ENCODE measurements at places on chromosomes 7 and 10.

DNA sequence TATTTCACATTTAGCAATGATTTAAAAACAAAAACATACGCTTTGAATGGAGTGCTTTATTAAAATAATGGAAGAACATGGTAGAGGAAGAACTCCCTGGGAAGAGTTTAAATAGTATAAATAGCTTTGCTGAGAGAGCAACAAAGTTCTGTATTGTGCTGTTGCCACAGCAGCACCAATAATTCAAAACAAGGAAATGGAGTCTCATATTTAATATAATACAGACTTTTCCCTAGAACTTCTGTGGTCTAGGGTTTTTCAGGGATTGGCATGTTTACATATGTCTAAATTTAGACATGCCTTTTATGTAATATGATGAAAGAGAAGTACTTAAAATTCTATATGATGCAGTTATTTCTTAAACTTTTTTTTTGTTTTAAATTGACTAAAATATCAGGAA, 217.2 kb upstream of the HDAC9 start:
- DNase-seq, result no peak

DNA sequence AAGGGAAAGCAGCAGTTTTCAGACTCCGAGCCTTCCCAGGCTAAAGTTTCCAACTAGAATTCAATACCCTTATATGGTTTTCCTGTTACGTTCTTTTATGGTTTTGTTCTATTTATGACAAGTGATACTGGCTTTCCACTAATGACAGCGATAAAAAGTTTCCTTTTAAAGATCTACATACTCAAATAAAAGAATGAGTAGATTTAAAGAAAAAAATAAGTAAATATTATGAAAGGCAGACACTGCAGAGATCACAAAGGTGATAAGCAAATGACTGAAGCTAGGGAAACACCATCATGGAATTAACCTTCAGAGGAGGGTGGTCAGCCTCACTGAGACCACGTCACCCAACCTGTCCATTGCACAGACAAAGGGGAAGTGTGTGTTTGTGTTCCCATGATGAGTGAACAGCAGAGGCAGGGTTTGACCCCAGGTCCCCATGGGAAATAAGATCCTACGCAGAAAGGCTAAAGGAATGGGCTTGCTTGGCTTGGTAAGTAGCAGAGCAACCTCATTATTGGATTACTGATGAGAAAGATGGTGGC, 4.0 kb downstream of the VSIR start:
- DNase-seq, result no peak

DNA sequence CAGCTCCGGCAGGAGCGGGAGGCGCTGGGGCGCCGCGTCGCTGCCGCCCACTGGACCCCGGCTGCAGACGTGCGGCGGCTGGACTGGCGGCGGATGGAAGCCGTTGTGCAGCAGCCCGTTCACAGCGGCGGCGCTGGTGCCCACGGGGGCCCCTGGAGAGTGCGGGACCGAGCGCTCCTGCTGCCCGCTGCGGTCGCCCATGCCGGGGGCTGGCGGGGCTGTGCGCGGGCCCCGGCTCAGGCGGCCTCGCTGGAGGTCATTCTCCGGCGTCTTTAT, 413 bp downstream of the PANK1 start:
- DNase-seq, result peak; percentile 83

- no peak for DNase-seq
These were observed 69.0 kb upstream of the LRRC18 start for GRCh38 chr10:49008505-49009198.

- no peak for DNase-seq
These were observed 1.3 kb downstream of the ADAM22 start for GRCh38 chr7:87935384-87935706.

DNA sequence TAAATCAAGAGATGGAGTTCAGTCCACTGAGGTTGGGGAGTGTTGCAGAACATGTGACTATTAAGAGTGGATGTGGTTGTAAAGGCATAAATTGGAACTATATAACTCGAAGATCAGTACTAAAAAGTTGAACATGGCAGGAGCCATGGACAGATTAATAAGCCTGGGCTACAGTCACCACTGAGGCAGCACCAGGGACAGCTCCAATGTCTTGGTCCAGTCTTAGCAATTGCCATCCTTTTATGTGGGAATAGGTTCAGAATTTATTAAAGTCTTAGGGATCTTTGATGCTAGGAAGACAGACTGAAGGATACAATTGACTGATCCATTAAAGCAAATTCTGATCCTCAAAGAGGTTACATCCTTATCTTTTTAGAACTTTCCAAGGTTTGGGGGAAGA, 156.6 kb downstream of the ADRA2A start:
- no peak for DNase-seq

GRCh38 chr10:104479906-104480593, 126.4 kb downstream of the CFAP58 start:
- no peak for DNase-seq

DNA sequence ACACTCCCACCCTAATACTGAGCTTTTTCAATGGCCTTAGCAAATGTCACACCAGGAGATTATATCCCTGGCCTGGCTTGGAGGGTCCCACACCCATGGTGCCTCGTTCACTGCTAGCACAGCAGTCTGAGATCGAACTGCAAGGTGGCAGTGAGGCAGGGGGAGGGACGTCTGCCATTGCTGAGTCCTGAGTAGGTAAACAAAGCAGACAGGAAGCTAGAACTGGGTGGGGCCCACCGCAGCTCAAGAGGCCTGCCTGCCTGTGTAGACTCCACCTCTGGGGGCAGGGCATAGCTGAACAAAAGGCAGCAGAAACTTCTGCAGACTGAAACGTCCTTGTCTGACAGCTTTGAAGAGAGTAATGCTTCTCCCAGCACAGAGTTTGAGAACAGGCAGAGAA, 338.9 kb upstream of the MBL2 start:
- no peak for DNase-seq

GRCh38 chr7:83149466-83149865, 13.2 kb downstream of the PCLO start:
- DNase-seq, result no peak

- peak; percentile 81 for DNase-seq
These were observed 116.8 kb downstream of the ABLIM1 start for GRCh38 chr10:114541081-114541796.

GRCh38 chr7:69062020-69062765, 536.1 kb upstream of the AUTS2 start:
- DNase-seq, result no peak

DNA sequence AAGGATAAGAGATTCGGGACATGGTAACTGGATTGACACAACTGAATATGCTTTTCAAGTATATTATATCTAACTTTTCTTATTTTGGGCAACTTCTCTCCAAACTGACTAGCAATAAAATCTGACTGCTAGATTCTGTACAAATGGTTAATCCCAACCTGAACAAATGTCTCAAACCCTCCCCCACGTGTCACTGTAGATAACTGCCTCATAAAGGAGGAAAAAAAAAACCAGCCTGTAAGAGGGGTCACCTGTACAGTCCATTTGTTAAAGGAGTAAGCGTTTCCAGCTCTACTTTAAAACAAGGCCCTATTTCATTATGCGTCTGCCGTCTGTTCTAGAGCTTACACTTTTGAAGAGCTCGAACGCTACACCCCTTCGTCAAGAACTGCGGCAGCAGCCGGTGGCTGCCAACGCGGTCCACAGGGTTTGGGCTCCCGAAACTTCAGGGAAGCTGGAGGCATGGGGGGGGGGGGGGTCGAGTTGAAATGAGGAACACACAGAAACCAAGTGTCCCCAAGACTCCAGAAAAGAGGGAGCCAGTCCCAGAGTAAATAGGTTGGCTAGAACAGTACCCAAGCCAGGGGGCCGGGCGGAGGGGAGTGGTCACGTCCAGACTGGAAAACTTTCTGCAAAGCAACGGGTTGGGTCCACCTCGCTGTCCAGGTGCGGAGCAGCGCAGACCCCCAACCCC, 492 bp downstream of the COG5 start:
- DNase-seq, result no peak

GRCh38 chr7:30906515-30907240, 5.0 kb upstream of the AQP1 start:
- DNase-seq, result no peak

DNA sequence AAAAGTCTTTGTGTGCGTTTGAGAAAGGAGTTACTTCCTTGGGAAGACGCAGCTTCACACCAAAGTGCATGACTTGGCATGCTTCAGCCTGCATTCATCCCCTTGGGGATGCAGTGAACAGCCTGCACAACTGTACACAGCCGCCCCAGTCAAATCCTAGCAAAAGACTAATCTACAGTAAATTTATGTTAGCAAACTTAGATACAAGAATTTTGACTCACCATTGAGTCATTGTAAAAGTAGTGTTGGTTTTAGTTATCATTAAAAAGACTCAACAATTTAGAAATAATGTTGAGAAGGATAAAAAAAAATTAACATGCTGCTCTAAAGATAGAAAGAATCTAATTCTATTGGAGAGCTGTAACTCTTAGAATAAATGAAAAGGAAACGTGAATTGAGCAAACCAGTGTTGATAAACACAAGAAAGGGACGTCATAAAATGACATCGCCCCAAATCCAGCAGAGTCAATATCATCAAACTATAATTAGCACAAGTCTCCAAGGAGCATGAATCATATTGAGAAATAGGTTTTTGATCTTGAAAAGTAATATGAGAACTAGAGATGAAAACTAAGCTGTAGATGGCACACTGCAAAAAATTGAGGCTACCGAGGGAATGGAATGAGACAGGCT, 11.9 kb upstream of the OPTN start:
- no peak for DNase-seq

DNA sequence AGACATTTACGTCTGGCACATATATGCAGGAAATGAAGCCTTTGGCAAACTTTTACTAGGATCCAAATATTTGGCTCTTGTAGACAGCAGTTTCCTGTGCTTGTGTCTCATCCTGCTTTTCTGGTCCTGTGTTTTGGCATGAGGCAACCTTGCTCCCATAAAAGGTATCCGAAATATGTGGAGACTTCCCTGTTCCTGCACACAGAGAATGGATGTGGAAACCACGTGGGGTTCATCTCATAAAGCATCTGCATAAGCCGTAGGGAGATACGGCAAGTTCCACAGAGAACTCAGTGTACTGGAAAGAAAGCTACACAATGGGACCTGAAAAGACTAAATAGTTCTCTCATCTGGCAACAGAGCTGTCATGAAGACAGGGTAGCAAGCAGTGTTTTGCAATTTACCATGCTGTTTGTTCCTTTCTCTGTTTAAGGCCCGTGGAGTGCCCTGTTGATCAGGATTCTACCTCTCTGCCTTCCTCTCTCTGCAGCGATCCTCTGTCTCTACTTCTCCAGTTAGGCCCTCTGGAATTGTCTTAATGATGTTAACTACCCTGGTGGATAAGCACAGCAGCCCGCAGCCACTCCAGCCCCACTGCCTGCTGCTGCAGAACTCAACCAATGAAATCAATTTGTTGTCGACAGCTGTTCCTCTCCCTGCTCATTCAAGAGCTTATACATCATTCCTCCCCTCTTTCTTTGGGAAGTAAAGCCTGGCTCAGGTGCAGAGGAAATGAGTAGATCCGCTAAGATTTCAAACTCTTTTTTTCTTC, 293.6 kb downstream of the CSTF2T start:
- DNase-seq, result no peak

- no peak for DNase-seq
These were observed 13.1 kb downstream of the DPYSL4 start for GRCh38 chr10:132199854-132200311.

DNA sequence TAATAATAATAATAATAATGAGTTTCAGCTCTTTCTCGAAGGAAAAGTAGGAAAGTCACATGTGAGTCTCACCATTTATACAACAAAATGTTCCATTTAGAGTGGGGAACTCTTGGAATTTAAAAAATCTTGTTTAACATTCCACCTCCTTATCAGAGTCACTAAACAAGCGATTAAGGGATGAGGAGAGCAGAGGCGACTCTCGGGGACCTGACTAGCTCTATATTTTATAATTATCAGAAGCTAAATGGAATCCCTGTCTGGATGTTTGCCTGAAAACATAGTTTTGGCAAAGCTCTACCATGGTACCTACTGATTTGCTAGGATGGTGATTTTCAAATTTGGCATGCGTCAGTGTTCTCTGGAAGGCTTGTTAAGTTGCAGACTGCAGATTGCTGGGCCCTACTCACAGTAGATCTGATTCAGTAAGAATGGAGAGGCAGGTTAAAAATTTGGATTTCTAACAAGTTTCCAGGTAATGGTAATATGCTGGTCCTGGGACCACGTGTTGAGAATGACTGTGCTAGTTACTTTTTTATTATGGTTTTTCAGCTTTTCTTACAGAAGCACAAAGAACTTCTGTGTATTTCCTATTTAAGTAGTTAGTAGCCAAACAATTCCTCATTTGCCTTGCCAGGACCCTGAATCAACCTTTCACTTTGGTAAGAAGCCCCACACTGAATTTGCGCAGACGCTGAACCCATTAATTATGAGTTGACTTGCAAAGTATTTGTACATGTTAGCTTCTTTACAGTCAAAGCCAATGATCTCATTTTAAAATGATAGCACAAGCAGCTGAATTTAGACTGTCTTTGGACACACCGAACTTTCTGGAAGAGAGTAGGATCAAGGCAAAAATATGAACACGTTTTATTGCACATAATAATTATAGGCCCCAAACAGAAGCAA, 39.5 kb downstream of the CPED1 start:
- DNase-seq, result no peak

GRCh38 chr7:95974108-95974507, 201.8 kb downstream of the DYNC1I1 start:
- no peak for DNase-seq

DNA sequence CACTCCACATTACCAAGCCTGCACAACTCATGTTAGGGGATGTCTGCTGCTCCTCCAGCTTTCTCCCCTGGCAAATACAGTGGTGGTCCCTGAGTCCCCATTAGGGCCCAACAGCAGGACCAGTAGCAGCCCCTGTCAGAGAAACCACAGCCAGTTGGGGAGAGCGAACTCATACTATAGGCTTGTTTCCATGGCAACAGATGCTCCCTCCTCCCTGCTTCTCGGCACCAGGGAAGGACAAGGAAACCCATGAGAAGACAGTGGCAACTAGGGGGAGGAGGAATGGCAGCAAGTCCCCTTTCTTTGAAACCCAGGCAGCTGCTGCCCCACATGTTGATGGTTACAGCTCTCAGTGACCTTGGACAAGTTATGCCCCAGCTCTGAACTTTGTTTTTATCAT, 326.4 kb downstream of the KCNMA1 start:
- DNase-seq, result no peak

DNA sequence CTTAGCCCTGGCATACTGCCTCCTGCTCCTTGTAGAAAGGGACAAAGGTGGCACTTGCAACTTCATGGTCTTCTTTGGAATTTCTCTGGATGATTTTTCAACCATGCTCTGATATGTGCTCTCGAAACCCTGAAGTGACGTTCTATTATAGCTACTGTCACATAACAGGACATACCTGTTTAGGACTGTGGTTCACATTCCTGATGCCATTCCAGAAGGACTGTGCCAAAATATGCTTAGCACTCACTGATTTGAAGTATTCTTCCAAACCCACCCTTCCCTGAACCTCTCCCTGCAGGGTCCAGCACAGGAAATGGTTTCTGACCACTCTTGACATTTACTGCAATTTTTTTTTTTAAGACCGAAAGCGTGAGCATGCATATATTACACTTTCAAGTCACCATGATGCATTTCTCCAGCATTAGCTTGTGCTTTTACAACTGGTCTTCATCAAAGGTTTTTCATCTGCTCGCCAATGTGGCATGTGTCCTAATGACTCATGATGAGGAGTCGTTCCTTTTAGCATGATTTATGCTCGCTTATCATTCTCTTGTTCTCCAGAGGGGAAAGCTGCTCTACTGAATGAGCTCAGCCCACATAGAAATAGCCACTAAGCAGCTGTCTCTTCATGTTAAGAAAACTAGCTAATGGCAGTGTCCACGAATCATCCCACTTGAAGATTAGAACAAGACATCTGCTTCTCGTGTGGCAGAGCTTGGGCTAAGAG, 135.2 kb downstream of the ADAM12 start:
- no peak for DNase-seq

- DNase-seq, result no peak
These were observed 16.9 kb downstream of the SLC13A4 start for GRCh38 chr7:135711139-135711469.

All from left forelimb (tissue), 1 donor.